ENCODE measurements at places on chromosomes 11 and 22.

DNA sequence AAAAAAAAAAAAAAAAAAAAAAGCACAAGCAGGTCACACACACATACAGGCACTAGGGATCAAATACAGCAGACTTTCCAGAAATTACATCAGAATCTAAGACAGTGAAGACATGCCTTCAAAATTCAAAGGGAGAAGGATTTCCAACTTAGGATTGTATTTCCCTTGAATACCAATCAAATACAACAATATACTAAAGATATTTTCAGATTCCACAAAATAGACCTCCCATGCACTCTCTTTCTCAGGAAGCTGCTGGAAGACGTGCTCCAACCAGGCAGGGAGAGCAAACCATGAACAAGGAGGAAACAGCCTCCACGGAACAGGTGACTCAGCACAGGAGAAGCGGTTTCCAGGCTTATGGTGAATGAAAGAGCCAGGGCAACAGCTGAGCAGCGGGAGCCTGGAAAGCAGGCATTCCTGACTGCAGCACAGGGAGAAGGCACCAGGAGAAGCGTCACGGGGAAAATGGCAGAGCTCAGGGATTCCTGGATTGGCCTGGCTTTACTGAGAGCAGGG, 32.0 kb downstream of the TMEM184B start:
- no peak for DNase-seq

DNA sequence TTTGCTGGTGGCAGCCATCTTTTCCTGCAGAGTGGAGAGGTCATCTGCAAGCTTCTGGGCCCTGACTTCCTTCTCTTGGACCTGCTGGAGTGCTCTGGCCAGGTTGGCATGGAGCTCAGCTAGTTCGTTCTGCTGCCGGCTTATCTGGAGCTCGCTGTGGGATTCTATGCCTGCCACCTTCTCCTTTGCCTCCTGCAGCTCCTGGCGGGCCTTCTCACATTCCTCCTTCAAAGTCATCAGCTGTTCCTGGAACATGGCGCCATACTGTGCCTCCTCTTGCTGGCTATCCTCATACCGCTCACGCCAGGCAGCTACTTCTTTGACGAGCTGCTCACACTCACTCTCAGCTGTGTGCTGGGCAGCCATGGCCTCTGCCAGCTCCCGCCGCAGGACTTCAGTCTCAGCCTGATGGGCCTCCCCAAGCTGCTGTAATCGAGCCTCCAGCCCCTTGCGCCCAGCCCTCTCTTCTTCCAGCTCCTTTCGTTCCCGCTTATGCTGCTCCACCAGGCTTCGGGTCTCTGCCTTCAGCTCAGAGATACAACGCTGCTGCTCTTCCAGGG, 16.1 kb downstream of the IL18BP start:
- no peak for DNase-seq

GRCh38 chr22:40720538-40721256, 41.4 kb downstream of the MCHR1 start:
- no peak for DNase-seq

DNA sequence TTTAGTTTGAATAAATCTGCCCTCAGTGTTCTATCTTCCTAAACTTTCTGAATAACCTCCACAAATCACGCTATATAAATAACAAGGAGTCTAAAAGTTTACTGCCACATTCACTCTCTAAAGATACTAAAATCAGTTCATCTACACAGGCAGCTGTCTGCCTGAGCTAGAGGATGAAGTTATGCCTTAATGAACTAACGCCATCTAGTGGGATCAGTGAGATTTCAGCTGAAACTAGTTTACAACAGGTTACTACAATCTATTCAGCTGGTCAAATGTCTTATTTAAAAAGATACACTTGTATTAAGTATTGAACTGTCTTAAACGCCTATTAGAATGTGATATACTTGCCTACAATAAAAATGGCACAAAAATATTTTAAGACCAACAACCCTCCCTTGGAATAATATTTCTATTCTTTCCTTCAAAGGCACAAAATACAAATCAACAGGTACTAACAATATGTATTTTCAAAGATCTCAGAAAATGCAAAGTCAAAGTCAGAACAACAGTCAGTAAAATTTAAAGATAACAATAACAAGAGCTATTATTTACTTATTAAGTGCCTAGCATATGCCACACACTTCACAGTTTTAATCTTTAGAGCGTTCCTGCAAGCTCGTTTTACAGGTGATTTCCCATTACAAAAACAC, 84.1 kb downstream of the LARGE2 start:
- DNase-seq = peak; percentile 83

- DNase-seq = no peak
Observed at GRCh38 chr11:95702526-95702925, 87.1 kb downstream of the FAM76B start.

DNA sequence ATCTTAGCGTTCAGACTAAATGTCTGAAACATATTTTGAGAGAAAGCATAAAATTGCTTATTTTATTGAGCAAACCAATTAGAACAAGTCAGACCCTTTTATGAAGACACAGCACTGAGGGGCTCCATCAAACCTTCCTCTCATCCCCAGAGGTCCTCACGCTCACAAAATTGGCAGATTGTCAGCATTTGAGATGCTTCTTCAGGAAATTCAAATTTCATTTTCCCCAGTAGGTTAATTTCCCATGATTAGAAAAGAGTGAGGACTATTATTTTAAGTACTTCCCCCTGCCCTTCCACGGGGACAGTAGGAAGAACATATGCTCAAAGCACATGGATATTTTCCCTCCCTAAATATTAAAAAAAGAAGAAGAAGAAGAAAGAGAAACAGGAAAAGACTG, 851.8 kb downstream of the BRD1 start:
- DNase-seq = no peak

DNA sequence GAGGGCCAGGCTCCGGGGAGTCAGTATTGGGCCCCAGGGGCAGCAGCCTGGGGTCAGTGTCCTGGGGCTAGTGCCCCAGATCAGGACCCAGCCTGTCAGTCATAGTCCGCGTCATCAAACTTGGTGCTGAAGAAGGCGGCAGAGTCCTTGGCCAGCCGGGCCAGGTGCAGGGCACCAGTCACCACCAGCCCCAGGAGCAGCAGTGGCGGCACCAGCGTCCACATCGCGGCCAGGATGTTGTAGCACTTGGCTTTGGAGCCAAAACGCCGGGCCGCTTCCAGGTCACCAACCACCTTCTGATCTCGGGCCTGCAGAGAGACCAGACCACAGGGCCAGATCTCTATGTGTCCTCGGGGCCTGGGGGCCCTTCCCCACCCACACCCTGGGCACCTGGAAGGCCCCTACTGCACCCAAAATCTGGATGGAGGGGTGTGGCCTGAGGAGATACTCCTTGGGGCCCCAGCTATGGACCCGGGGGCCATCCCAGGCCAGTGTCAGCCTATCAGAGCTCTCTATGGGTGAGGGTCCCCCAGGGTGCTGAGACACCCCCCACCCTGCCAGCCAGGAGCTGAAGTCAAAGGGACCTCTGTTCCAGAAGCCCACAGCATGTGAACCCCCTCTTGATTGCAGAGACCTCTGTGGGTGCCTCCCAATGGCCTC, 790 bp downstream of the IFITM5 start:
- DNase-seq = no peak

- DNase-seq = no peak
Observed at GRCh38 chr11:17171343-17171742, 36.4 kb downstream of the PIK3C2A start.

DNA sequence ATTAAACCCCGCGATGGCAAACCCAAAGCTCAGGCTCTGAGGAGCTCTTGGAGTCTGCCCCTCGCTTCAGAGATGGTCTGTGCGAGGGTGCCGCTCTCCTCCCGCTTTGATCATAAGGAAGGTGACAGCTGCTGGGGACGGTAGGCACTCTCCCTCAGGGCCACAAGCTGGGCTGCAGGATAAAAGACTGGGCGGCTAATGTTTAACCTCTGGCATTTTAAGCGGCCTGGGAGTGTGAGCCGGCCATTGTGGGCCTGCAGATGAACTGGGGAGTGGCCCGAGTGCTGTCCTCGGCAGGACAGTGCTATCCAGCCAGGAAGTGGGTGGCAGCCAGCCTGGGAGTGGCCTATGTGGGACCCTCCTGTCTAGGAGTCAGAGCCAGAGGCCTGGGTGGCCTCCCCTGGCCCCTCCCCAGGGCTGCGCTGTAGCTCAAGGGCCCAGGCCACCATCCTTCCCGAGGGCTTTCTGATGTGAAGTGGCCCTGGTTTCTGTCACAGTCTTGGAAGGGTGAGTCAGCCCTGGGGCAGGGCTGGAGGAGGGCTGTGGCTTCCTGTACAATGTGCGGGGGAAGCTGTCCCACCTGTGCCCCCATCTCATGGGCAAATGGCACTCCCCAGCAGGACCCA, 58.7 kb upstream of the PRODH start:
- DNase-seq = no peak

- DNase-seq = no peak
Observed at GRCh38 chr11:121807051-121807450, 309.0 kb downstream of the BLID start.

- peak; percentile 30 for DNase-seq
Observed at GRCh38 chr22:49026494-49027367, 800.9 kb downstream of the BRD1 start.

- DNase-seq = peak; percentile 13
Observed at GRCh38 chr11:81839976-81840375, 893.7 kb downstream of the FAM181B start.

GRCh38 chr11:31714840-31715239, 96.3 kb downstream of the PAX6 start:
- no peak for DNase-seq

GRCh38 chr22:47168900-47169800, 406.7 kb downstream of the TBC1D22A start:
- peak; percentile 32 for DNase-seq

GRCh38 chr11:21622995-21623394, 569.9 kb upstream of the ANO5 start:
- DNase-seq = no peak

GRCh38 chr11:12770435-12770834, 96.2 kb downstream of the TEAD1 start:
- DNase-seq = no peak

DNA sequence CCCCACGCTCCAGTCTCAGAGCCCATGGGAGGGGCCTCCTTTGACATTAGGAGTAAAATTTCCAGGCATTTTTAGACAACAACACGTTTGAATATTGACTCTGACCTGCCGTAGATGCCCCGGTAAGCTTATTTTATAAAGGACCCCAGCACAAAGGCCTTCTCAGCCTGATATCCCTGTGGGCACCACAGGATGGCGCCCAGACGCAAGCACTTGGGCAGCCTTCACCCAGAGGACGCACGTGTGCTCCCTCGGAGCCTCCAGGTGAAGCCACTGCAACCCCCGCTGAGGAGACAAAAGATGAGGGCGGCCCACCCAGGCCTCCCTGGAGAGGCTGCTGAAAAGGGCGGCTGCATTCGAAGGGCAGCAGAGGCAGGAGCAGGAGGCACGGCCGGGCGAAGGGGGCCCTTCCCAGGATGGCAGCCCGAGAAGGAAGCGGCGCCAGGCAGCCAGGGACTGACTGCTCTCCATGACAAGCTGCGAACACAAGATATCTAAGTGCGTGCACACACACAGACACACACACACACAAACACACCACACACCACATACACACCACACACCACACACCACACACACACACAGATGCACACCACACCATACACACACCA, 15.2 kb upstream of the TH start:
- peak; percentile 65 for DNase-seq

Data from SK-MEL-5 (cell line).